Activated CD4-positive, CD25-positive, alpha-beta regulatory T cell treated with anti-CD3 and anti-CD28 coated beads, Interleukin-2, amount 50 U/mL, for 24 hours (primary cell): ENCODE measurements at places on chromosomes 12 and 14.

GRCh38 chr12:92951006-92951405 is 21.9 kb upstream of the EEA1 start:
- ATAC-seq: no peak

- no peak for ATAC-seq
Measured at GRCh38 chr14:26841326-26841725, 243.5 kb upstream of the NOVA1 start.

DNA sequence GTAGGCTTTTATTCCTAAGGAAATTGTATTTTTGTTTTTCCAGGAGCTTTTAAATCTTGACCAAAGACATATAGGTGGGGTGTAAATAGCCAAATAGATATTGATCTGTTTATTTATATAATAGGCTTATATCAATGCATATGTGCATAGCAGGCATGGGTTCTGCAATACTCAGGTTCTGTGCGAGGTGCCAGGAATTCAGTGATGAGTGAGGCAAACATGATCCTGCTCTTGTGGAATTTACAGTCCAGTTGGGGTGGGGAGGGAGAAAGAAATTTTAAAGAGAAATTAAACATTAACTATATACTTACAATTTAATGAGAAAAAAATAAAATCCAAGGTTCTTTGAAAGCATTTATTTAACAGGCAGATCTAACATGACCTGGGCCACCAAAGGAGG is 160.3 kb upstream of the HIF1A start:
- no peak for ATAC-seq

GRCh38 chr12:116677202-116677661 is 60.6 kb downstream of the SPRING1 start:
- no peak for ATAC-seq

GRCh38 chr12:9900930-9901329 is 19.6 kb downstream of the KLRF2 start:
- ATAC-seq: no peak

- ATAC-seq: no peak
Measured at GRCh38 chr14:94139421-94139820, 10.0 kb upstream of the IFI27L2 start.

- ATAC-seq: no peak
Measured at GRCh38 chr12:92149563-92149962, 3.9 kb upstream of the BTG1 start.

- peak; percentile 47 for ATAC-seq
Measured at GRCh38 chr12:89251342-89252271, 100.7 kb downstream of the DUSP6 start.

DNA sequence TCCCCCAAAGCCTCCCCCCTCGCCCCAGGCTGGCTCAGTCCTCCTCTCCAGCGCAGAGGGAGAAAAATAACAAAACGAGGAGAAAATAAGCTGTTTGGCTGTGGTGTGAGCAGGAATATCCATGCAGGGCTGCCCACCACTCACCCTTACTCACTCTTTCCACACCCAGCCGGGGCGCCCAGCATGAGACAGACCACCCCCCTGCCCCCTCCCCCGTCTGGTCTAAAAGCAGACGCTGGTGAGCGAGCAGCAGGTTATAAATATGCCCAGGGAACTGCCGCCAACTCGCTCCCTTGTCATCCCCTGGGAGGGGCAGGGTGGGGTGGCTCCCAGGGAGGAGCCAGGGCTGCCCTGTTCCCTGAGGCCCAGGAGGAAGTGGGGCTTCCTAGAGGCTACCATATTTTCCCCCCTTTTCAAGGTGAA is 7.4 kb downstream of the WNT1 start:
- ATAC-seq: no peak

- ATAC-seq: no peak
Measured at GRCh38 chr14:91987192-91987591, 39.7 kb upstream of the FBLN5 start.
